ENCODE measurements at places on chromosomes 2 and 18.

- no peak for DNase-seq
Observed at GRCh38 chr2:9405636-9406035, 17.7 kb downstream of the ITGB1BP1 start.

DNA sequence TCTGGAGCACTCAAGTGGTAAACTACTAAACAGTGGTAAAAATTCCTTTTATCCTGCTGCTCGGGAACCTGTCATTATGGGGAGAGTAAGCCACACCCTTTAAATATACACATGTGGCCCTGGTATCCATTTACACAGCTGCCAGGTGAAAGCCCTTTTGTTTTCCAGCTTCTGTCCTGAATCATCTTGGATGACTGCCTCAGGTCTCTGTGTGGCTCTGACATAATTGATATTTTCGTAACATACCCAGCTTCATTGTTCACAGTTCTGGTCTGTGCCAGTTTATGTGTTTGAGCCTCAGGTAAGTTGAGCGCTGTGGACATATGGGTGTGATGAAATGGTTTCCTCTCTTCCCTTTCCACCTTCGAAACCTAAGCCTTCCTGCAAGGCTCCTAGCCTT, 15.7 kb upstream of the TTC39C start:
- DNase-seq, result no peak

DNA sequence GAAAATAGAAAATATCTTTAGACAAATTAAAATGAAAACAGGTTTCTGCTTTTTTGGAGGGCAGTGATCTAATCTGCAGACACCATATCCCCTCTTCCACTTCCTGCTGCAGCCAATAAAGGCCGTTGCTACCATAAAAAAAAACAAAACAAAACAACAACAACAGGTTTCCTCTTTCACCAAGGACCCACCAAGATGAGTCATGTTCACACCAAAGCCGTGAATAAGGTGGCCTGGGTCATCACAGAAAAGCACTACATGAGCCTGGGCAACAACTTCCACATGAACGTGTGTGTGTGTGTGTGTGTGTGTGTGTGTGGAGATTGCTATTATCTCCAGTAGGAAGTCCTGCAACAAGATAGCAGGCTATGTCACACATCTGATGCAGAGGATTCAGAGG, 24.8 kb upstream of the TFCP2L1 start:
- no peak for DNase-seq

GRCh38 chr2:146624430-146625160, 1220.2 kb upstream of the ACVR2A start:
- DNase-seq, result no peak

DNA sequence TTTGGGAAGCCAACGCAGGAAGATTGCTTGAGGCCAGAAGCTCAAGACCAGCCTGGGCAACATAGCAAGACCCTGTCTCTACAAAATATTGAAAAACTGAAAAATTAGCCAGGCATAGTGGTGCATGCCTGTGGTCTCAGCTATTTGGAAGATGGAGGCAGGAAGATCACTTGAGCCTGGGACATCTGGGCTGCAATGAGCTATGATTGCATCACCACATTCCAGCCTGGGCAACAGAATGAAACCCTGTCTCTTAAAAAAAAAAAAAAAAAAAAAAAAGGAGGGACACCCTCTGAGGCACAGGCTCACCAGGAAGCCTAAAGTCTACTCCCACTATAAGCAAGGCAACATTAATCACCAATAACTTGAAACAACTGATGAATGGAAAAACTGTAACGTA, 151.1 kb downstream of the CCDC148 start:
- no peak for DNase-seq

DNA sequence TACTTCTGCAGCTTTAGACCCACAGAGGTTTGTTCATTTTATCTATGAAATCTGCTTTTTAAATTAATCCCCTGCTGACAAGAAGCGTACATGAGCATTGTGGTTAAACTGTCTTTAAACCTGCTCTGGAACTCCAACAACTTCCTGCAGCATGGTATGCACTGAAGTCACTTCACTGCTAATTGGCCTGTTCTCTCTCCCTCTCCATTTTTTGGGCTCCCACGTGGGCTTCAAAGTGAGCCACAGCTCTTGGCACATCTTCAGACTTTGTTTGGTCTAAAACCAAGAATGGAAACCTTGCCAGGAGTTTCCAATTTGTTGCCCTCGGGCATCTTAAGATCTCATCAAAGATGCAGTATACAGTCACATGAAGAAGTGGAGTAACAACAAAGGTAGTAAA, 311.4 kb downstream of the LRRTM1 start:
- DNase-seq, result no peak

- no peak for DNase-seq
Observed at GRCh38 chr2:165431014-165431413, 38.5 kb upstream of the CSRNP3 start.

GRCh38 chr2:237806334-237806733, 7.8 kb downstream of the RBM44 start:
- DNase-seq, result no peak
